ENCODE measurements at places on chromosomes 2 and 18. TPM values are rescaled to one million over a fixed set of nuclear protein-coding genes. Genes with fewer than 3 reads are reported as not detected.

- DNase-seq, result no peak
Measured at GRCh38 chr2:78896536-78896935, 129.0 kb upstream of the REG3G start.

DNA sequence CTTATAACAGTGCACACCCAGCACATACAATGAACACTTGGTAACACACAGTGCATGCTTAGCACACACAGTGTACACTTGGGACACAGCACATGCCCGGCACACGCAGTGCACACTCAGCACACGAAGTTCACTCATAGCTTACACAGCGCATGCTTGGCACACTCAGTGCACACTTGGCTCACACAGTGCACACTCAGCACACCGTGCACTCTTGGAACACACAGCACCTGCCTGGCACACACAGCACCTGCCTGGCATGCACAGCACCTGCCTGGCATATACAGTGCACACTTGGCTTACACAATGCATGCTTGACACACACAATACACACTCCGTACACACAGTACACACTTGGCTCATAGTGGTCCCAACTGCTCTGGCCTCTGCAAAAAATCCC lies 128.2 kb downstream of the GALR1 start:
- no peak for DNase-seq

DNA sequence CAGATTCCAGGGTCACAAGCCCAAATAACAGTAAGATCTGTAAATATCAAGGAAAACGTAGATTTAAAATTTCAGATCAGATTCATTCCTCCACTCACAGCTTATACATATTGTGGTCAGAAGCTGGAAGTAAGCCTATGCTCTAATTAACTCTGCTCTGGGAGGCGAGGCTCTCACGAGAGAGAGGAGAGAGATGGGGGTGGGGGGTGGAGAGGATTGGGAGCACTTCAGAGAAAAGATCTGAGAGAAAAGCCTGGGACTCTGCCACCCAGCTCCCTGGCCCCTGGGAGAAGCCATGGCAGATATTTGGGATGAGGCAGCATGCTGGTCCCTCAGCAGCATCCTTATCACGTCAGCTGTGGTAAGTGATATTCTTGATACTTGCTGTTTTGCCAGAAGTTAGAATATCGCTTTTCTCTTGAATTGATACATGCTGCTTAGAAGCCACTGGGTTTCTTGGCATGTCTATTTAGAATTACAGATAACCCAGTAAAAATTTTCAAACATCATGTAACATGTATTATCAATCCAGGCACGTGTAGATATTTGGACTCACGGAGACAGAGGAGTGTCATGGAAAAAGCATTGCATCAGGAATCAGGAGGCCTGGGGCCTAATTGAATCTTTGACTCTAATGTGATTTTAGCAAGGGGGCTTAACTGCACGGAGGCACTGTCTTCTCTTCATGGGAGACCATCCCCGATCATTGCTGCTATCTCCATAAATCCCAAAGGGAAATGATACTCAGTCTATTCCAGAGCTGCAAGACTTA lies 265.4 kb downstream of the HRH4 start:
- no peak for DNase-seq

DAW1 gene
- polyA plus RNA-seq, result 0.79 TPM

Data from large intestine (tissue), 12 donors.